ENCODE measurements at places on chromosomes 2 and 18.
A peak's percentile ranks its signal among the peaks of the same experiment; 100 is the strongest.

DNA sequence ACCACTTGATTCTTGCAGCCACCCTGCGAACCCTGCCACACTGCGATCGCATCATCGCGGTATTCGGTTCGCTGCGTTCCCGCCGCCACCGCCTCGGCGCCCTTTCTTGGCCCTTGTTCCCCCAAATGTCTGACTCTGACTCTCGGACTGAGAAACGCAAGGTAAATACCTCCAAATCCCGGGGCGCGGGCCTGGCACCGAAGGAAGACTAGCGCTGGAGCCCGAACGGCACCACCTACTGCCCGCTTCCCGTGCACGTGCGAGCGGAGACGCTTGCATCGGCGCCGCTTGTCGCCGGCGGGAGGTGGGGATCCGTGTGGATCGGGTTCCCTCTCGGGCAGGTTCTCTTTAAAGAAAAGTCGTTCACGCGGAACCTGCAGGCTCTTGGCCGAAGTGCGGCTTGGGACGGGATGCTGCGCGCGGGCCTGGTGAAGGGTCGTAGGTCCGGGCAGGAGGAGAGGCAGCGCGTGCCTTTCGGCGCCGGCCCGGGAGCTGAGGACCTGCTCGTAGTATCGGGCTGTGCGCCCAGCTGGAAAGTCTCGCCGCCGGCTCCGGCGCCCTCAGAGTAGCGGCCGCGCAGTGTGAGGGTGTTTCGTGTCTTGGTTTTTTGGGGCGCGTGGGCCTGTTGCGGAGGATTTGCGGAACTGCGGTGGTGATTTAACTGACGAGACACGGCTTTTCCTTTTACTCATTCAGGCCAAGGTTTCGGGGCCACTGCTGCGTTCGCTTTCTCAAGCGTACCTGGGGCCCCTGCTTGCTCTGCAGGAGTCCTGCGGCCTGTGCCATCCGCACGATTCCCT is 514 bp downstream of the BCL2L11 start:
- peak; percentile 58 for DNase-seq

DNA sequence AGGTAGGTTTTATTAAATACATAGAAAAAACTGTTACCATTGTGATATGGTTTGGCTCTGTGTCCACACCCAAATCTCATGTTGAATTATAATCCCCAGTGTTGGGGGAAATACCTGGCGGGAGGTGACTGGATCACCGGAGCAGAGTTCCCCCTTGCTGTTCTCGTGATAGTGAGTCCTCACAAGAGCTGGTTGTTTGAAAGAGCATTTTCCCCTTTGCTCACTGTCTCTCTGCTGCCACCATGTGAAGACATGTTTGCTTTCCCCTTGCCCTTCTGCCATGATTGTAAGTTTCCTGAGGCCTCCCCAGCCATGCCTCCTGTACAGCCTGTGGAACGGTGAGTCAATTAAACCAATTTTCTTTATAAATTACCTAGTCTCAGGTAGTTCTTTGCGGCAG is 352.7 kb upstream of the SLC39A10 start:
- no peak for DNase-seq

DNA sequence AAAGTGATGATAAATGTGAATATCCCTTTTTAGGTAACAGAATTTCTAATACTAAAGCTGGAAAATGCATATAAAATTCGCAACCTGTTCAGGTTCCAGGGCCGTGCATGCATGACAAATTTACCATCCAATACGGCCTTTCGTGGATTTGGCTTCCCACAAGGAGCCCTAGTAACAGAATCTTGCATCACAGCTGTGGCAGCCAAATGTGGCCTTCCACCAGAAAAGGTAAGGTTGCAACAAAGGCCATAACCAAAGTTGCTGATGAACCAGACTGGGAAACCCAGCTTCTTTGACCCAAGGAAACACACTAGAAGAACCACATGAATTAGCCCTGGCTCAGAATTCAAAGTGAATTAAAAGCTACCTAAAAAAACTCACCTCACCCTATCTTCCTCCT is 49.6 kb upstream of the BZW1 start:
- DNase-seq = no peak

DNA sequence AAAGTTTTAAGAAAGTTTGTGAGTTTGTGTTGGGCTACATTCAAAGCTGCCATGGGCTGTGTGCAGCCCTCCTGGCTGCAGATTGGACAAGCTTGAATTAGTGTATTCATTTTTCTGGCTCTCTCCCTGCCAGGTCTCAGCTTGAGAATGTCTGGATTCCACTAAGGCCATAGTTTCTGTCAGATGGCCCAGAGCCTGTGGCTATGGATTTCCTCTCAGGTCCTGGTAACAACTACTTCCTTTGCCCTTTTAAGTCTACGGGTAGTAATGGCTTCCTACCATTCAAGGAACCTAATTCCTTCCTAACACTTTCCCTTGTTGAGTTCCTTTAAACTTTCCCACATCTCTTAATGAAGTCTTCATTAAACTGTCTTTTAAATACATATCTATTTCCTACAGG is 24.3 kb upstream of the PSMD14 start:
- no peak for DNase-seq

DNA sequence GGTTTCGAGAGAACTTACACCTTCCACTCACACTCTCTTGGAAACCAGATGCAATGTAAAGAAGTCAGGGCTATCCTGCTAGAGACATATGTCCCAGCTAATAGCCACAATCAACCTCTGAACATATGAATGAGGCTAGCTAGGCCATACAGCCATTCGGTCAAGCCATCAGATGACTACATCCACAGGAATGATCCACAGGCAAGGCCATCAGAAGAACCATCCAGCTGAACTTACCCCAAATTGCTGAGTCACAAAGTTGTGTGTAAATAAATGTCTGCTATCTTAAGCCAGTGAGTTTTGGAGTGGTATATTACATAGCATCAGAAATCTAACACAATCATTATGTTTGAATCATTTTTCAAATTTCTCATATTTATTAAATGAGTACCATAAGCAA is 5.2 kb upstream of the SPAST start:
- DNase-seq = no peak

DNA sequence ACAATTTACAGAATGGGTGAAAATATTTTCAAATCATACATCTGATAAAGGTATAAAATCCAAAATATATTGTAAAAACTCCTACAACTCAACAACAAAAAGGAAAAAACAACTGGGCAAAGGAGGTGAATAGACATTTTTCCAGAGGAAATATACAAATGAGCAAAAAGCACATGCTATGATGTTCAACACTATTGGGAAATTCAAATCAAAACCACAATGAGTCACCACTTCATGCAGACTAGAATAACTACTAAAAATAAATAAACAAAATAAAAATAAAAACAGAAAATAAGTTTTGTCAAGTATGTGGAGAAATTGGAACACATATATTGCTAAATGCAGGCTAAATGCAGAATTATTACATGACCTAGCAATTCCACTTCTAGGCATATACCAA is 120.9 kb downstream of the FSIP2 start:
- no peak for DNase-seq

DNA sequence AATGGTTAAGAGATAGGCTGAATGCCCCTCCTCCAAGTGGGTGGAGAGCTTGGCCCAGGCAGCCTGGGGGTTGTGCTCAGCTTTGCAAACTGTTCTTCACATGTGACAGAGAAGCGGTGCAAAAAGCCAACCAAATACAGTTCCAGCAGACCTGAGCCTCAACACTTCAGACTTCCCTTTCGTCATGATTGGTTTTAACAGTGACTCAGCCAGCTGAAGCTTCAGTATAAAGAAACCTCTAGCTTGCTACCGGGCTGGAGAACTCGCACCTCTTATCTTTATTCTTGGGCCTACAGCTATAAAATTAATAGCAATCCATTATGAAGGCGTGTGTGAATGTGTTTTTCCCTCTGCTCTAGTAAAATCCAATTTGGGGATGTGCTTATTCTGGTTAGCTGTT is 20.0 kb downstream of the SETBP1 start:
- no peak for DNase-seq

- DNase-seq = no peak
Observed at GRCh38 chr2:194750926-194751325, 906.1 kb upstream of the SLC39A10 start.

GRCh38 chr2:176178757-176179295 is 9.6 kb upstream of the HOXD1 start:
- no peak for DNase-seq

GRCh38 chr18:8367217-8367988 is 241.8 kb upstream of the RAB12 start:
- peak; percentile 23 for DNase-seq

DNA sequence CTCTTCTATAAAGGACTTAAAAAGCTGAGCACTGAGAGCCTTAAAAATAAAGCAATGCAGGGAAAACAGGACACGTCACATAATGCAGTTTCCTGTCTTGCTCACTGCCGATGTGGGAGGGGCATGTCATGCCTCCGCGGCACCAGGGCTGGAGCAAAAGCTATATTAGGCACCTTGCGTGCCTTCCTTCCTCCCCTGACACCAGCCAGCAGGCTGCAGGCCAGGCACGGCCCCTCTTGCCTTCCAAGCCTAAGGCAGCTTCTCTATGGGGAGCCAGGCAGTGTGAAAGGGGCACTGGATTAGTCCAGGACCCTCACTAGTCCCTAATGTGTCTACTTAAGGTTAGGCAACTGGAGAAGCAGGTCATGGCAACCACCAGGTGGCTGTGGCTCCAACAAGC is 26.3 kb downstream of the MRPL35 start:
- DNase-seq = peak; percentile 73

- no peak for DNase-seq
Observed at GRCh38 chr2:12686708-12687283, 29.9 kb upstream of the TRIB2 start.

DNA sequence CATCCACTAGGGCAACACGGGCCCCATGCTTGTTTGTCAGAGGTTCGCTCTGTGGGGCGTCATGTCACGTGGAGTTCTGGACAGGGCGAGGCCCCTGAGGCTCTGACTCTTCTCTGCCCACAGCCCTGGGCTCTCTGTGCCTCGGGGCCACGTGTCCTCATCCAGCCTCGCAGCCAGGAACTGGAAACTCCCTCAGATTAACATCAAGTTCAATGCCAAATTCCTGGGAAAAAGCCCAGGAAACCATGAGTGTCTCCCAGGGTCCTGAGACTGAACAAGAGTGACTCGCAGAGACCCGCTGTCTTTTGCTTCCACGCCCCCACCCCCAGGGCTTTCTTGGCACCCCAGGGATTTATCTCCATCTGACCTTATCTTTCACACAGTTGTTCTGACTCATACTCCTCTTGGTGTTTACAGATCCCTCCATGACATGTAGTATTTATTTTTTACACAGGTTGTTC is 174.0 kb upstream of the PIEZO2 start:
- DNase-seq = no peak

- no peak for DNase-seq
Observed at GRCh38 chr18:44518091-44518615, 162.5 kb upstream of the SETBP1 start.

DNA sequence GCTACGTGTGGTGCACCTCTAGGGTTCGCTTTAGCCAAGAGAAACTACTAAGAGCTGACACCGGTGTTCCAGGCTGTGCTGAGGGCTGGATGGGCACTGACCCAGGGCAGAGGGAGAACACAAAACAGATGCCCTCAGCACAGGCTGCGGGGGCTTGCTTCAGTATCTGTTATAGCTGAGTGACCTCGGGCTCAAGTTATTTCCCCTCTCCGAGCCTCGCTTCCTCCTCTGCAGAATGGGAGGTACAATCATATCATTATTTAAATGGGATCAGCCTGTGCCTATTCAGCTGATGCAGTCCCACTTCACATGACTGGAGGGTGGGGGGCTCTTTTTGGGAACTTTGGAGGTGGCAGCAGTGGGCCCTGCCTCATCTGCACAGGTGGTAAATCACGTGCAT is 156.1 kb upstream of the APCDD1 start:
- no peak for DNase-seq

DNA sequence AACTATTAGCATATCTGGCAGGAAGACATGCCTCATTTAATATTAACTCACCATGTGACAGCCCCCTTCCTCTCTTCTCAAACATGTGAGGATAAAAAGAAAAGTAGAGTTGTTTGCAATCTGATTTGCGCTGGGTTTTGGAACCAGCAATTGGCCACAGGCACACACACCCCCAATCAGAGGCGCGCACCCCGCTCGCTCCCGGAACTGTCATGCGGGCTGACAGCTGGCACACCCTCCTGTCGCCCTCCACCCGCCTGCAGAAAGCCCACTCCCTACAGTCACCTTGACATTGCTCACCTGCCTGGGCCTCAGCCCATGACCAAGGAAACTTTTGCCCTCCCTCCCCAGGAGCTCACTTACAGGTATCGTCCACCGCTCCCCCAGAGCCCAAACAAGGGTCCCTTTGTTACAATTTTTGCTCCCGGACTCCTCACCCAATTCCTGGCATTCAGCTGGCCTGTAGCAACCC is 1.1 kb downstream of the COBLL1 start:
- DNase-seq = no peak

- no peak for DNase-seq
Observed at GRCh38 chr18:35026407-35027061, 14.7 kb upstream of the MAPRE2 start.

- no peak for DNase-seq
Observed at GRCh38 chr18:26764177-26764576, 101.3 kb downstream of the AQP4 start.

GRCh38 chr2:210072922-210073509 is 70.6 kb downstream of the RPE start:
- no peak for DNase-seq

DNA sequence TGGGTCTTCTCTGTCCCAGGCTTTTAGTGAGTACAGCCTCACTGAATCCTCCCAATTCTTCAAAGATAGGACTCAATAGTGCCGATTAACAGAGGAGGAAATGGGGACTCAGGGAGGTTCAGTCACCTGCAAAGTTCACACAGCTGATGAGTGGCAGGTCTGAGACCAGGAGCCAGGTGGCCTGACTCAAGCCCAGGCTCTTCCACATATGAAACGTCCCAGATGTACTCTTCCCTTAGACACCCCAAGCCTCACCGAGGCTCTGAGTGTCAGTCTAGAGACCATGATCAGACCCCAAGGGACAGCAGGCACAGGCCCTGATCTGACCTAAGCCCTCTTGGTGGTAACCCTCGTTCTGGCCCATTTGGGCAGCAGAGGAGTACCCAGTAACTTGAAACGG is 115.2 kb downstream of the INHBB start:
- no peak for DNase-seq

DNA sequence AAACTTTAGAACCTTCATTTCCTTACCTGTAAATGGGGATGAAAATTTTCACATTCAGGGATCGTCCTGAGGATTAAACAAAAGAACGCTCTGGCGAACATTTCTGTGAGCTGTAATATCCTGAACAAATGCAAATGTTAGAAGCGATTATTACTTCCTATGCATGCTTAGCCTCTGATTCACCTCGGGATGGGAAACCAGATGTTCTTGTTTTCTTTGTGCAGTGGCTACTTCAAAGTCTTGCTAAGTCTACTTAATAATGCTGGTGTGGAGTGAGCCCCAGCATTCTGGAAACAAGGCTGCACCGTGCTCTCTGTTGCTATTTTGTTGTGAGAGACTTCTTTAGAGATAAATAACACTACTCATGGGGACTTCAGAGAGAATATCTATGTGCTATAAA is 119.1 kb upstream of the PELI1 start:
- DNase-seq = no peak

GRCh38 chr18:26397019-26397418 is 151.3 kb downstream of the KCTD1 start:
- no peak for DNase-seq

- no peak for DNase-seq
Observed at GRCh38 chr2:105744909-105745853, at the start of gene NCK2. Gene NCK2, plus strand, starts transcription at chr2:105744912. Its CDS starts 110,152 bp downstream, at chr2:105855064.
